ENCODE measurements at places on chromosomes 12 and 14. TPM values are rescaled to one million over a fixed set of nuclear protein-coding genes. Genes with fewer than 3 reads are reported as not detected.

Gene RASSF9
- not detected for total RNA-seq

Gene NEUROD4
- total RNA-seq = not detected

- DNase-seq = no peak
- H3K4me1 ChIP-seq = peaks cover 3% of the 10 kb centered on the region
- no peaks in the 10 kb centered on the region for H3K36me3 ChIP-seq
- no peak overlapping the region for H3K4me3 ChIP-seq
- H3K27ac ChIP-seq = no peak overlapping the region
- H3K27me3 ChIP-seq = no peaks in the 10 kb centered on the region
Observed at GRCh38 chr12:104360983-104361707, 57.6 kb downstream of the EID3 start.

- no peak for DNase-seq
- no peaks in the 10 kb centered on the region for H3K36me3 ChIP-seq
- peaks cover 22% of the 10 kb centered on the region for H3K27me3 ChIP-seq
- no peaks in the 10 kb centered on the region for H3K4me1 ChIP-seq
- H3K4me3 ChIP-seq = no peak overlapping the region
- H3K27ac ChIP-seq = no peak overlapping the region
Observed at GRCh38 chr14:95300002-95300696, 19.6 kb downstream of the CLMN start.

DNA sequence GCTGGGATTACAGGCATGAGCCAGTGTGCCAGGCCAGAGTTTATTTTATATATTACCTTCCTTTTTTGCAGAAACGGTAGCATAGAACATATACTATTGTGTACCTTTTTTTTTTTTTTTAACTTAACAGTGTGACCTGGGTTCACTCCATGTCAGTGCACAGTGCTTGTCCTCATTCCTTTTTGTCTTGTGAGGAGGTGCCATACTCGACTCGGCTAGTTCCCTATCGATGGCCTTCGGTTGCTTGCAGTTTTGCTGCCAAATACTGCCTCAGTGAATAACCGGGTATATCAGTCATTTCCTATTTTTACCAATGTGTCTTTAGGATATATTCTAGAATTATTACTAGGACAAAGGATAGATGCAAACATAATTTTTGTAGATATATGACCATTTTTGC is 36.8 kb downstream of the ZNF664 start:
- H3K27ac ChIP-seq = no peak overlapping the region
- no peak for DNase-seq
- H3K4me1 ChIP-seq = peaks cover 35% of the 10 kb centered on the region
- peaks cover 48% of the 10 kb centered on the region for H3K36me3 ChIP-seq
- no peak overlapping the region for H3K4me3 ChIP-seq

- no peaks in the 10 kb centered on the region for H3K27me3 ChIP-seq
- H3K4me1 ChIP-seq = peaks cover 68% of the 10 kb centered on the region
- H3K4me3 ChIP-seq = peak overlapping the region; percentile 58
- DNase-seq = peak; percentile 71
Observed at GRCh38 chr12:89225808-89226411, 126.4 kb downstream of the DUSP6 start.

GRCh38 chr12:124786061-124786964 is 77.4 kb downstream of the SCARB1 start:
- peaks cover 11% of the 10 kb centered on the region for H3K36me3 ChIP-seq
- no peaks in the 10 kb centered on the region for H3K27me3 ChIP-seq

- peak overlapping the region; percentile 34 for H3K27ac ChIP-seq
- DNase-seq = no peak
- H3K36me3 ChIP-seq = peaks cover 7% of the 10 kb centered on the region
- H3K4me1 ChIP-seq = peaks cover 14% of the 10 kb centered on the region
Observed at GRCh38 chr14:93943052-93943451, 15.9 kb downstream of the FAM181A start.

DNA sequence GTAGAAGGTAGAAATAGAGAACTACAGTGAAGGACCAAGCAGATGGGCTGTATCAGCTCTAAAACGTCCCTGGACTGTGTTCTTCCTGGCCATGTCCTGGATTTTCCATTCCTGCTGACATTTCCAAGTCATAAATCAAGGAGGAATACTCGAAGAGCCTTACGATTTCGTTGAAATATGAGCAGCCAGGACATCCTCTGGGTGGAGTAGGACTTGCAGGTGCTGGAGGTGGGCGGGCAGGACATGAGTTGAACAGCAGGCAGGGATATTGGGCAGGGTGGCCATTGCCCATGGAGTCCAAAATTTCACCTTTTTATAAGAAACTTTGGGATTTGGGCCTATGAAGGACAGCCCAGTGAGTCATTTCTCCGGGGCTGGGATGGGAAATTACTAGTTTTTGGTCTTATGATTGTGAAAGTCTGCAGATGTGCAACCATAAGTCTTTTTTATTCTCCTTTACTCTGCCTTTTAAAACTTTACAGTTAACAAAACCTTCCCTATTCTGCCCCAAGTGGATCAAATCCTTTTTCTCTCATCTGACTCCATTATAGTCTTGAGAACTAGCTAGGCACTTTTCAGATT is 88.8 kb downstream of the TMX1 start:
- no peak for DNase-seq
- no peaks in the 10 kb centered on the region for H3K36me3 ChIP-seq
- no peak overlapping the region for H3K27ac ChIP-seq
- H3K27me3 ChIP-seq = peaks cover 38% of the 10 kb centered on the region
- peaks cover 18% of the 10 kb centered on the region for H3K4me1 ChIP-seq

Gene MMP19
- total RNA-seq = not detected
